A549 treated with ZK216348 at 1 μM for 4 hours (cell line): ENCODE measurements at places on chromosomes 2 and 18. TPM values are rescaled to one million over a fixed set of nuclear protein-coding genes. Genes with fewer than 3 reads are reported as not detected.

Gene LYPD6B
- total RNA-seq, result not detected in 5 replicates

Gene SERPINB3
- total RNA-seq, result 0.12 to 0.19 TPM (median 0.14 TPM) in 4 of 5 replicates, not detected in the other

Gene CFAP65
- total RNA-seq, result 0.11 to 0.23 TPM (median 0.18 TPM) in 5 replicates

Gene MROH2A
- 0.18 to 0.22 TPM in 2 of 5 replicates, not detected in the others for total RNA-seq

Gene DDX18
- total RNA-seq, result 66.0 to 83.3 TPM (median 70.9 TPM) in 5 replicates

Gene SCN1A
- total RNA-seq, result not detected in 5 replicates

Gene UGT1A5
- not detected in 5 replicates for total RNA-seq

Gene ASB18
- total RNA-seq, result not detected in 5 replicates

Gene FNDC4
- total RNA-seq, result 3.3 to 6.4 TPM (median 4.1 TPM) in 5 replicates

Gene FEV
- not detected in 5 replicates for total RNA-seq

Gene CCDC148
- total RNA-seq, result 0.17 to 0.81 TPM (median 0.40 TPM) in 4 of 5 replicates, not detected in the other

Gene ANKRD36C
- total RNA-seq, result 3.3 to 5.8 TPM (median 5.4 TPM) in 5 replicates
